ENCODE measurements at places on chromosomes 11 and 22.

DNA sequence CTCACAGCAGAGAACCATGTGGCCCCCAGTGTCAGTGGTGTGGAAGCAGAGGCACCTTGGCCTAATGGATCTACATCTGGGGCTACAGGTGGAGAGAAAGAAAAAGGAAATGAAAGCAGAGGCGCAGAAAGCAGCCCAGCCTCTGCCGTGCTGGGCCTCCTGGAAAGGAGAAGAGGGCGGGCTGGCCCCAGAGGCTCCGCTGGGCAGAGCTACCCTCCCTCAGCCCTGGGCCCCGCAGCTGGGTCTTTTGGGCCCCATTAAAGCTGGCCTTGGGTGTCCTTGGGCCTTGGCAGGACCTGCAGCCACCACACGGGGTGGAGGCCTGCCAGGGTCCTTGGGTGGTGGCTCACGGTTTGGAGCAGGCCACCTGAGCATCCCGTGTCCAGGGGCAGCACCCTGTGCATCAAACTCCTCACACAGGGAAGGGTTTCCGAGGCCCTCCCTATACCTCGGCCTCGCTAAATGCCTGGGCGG is 31.6 kb upstream of the GAL start:
- DNase-seq: no peak

GRCh38 chr22:31092161-31092560 is 11.0 kb downstream of the SMTN start:
- DNase-seq: no peak

- DNase-seq: no peak
Observed at GRCh38 chr11:114311946-114312345, 15.7 kb downstream of the NNMT start.

- DNase-seq: no peak
Observed at GRCh38 chr11:59180168-59180776, 8.3 kb downstream of the DTX4 start.

DNA sequence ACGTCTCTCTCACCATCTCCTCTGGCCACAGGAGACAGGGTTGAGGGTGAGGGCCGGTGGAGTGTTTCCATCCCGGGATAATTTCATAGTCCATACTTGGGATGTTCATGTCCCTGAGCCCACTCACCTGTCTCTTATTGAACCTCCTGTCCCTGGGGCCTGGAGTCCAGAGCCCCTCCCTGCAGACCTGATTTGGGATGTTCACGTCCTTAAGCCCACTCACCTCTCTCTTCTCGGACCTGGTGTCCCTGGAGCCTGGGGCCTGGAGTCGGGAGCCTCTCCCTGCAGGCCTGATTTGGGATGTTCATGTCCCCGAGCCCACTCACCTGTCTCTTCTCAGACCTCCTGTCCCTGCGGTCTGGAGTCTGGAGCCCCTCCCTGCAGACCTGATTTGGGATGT is 868.2 kb downstream of the BRD1 start:
- DNase-seq: no peak

- no peak for DNase-seq
Observed at GRCh38 chr22:48757581-48757980, 1070.1 kb downstream of the BRD1 start.

DNA sequence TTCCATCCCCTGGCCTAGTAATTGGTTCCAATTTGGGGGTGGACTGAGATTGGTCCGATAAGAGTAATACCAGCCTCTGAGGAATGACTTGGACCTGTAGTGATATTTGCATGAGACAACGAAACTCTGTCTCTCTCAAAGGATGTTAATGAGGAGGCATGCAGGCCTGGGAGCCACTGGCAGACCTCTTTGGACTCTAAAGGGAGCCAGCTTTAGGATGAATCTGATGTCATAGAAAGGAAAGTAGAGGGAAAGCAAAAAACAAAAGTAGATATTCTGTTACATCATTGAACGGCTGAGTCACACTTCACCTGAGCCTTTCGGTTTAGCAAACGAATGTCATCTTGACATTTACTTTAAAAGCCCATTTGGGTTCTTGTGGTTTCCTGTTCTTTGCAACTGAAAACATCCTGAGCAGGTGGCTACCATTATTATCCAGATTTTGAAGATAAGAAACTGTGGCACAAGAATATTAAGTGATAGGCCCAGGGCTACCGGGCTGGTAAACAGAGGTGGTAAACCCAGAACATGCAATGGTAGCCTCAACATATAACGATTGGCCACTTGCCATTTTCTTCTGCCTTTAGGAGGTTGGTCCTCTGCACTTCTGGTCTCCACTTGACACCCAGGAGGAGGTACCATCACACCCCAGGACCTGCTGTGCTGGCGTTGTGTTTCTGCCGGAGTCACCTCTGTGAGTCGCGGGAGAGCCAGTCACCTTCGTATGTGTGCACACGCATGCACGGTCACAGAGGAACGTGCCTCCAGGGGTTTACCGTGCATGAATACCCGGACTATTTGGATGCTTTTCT is 42.7 kb downstream of the RTL6 start:
- DNase-seq: no peak

DNA sequence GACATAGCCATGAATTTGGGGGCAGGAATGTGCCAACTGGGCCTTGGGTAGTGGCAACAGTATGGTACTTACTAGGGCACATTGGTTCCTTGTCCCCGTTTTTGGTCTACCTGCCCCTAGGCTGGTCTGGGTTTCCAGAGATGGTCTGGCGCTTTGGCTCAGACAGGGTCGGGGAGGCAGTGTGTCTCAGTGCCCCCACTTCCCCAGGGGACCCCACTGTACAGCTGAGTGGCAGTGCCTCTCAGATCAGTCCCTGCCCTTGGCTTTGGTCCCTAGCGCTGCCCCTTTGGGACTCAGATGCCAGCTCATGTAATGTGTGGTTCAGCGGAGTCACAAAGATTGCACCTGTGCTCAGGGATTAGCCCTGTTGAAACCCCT is 3.3 kb downstream of the RIC8A start:
- no peak for DNase-seq

- DNase-seq: no peak
Observed at GRCh38 chr11:122306831-122307391, 190.9 kb upstream of the BLID start.

DNA sequence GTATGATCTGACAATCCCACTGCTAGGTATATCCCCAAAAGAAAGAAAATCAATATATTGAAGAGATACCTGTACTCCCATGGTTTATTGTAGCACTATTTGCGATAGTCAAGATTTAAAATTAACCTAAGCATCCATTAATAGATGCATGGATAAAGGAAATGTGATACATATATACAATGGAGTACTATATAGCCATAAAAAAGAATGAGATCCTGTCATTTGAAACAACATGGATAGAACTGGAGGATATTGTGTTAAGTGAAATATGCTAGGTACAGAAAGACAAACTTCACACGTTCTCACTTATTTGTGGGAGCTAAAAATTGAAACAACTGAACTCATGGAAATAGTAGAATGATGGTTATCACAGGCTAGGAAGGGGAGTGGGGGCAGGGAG is 14.6 kb upstream of the HIPK3 start:
- no peak for DNase-seq

DNA sequence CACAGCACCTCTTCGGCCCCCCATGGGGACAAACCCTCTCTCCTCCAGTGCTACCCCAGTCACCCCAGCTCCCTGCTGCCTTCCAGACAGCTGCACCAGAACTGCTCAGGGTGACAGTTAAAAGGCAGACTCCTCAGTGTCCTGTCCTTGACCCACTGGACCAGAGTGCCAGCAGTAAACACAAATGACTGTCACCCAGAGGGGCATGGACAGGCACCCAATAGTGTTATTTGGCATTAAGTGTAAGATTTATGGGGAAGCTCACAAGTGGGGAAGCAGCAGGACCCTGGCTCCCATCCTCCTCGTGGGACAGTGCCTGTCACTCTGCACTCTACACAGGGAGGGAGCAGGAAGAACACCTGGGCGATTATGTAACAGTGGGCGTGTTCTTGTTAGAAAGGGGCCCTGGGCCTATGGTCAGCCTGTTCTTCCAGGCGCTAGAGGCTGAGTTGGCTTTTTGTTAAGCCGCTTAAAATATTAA is 5.0 kb downstream of the RPS19BP1 start:
- DNase-seq: no peak

DNA sequence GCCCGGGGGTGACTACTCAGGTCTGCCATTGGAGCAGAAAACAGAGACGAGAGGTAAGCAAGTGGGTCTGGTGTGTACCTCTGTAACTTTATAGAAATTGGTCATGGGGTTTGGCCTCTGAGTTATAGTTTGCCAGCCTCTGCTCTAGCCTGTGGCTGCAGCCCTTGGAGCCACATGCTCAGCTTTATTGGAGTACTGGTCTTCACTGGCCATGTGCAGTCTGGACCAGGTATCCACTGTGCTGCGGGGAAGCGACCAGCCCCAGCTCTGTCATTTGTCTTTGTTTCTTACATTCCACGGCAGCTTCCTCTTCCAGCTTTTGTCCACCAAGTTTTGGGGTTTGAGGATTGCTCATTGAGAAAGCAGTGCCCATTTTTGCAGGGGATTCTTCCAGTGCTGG is 453.4 kb downstream of the TBC1D22A start:
- DNase-seq: no peak

GRCh38 chr11:98600103-98600502 is 420.6 kb upstream of the CNTN5 start:
- DNase-seq: no peak

DNA sequence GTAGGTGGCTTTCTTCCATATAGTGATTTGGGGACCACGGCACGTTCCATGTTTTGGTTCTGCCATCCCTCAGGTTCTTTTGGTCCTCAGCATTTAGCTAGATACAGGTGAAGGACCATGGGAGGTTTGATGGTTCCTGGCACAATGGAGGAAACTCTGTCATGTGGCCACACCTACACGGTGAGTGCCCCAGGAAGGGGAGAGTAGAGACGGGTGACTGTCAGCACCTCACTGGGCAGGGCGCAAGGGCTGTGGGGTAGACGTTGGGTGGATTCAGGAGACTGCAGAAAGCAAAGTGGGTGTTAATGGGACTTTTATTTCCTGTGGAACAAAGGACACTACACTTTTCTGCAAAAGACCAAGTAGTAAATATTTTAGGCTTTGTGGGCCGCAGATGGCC is 73.4 kb downstream of the PPP6R3 start:
- DNase-seq: no peak

DNA sequence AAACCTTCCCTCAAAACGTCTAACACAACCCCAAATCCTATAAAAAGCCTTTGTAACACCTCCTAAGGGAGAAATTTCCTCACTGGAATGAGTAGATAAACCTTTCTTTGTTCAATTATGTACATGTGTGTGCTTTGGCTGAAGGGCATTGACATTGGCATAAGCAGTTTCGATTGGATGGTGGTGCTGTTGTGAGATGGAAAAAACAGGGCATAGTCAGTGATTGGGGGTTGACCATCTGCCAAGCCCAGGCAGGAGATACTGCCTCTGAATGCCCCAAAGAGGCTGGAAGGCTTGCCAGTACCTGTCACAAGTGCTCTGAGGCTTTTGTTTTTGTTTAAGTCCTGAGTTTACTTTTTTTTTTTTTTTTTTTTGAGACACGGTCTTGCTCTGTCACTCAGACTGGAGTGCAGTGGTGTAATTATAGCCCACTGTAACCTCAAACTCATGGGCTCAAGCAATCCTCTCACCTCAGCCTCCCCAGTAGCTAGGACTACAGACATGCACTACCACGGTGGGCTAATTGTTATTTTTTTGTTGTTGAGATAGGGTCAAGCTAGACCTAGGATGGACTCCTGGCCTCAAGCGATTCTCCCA is 1.2 kb upstream of the CCDC117 start:
- no peak for DNase-seq

DNA sequence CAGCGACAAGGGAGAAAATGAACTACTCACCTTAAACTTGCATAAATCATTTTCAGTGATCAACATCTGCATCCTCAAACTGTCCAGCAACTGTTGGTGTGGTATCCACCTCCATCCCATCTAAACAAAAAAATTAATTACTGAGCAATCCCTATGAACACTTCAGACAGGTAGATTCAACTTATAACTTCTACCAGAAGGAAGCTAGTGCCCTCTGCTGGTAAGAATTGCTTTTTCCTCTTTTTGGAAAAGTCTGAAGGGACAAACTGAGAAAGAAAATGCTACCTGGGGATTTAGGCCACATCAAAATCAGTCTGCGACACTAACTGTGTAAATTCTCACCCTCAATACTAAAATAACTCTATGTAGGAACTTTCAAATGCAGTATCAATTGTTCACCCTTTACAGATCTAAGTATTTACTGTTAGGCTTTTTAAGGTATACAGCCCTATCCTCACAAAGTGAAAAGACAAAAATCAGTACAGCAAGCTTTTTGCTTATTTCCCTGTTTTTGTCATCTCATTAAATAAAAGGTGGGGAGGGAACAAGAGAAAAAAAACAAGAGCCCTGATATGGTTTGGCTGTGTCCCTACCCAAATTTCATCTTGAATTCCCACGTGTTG is 17.9 kb downstream of the CLNS1A start:
- no peak for DNase-seq

GRCh38 chr11:111938687-111939160 is 1.6 kb downstream of the DIXDC1 start:
- DNase-seq: no peak

DNA sequence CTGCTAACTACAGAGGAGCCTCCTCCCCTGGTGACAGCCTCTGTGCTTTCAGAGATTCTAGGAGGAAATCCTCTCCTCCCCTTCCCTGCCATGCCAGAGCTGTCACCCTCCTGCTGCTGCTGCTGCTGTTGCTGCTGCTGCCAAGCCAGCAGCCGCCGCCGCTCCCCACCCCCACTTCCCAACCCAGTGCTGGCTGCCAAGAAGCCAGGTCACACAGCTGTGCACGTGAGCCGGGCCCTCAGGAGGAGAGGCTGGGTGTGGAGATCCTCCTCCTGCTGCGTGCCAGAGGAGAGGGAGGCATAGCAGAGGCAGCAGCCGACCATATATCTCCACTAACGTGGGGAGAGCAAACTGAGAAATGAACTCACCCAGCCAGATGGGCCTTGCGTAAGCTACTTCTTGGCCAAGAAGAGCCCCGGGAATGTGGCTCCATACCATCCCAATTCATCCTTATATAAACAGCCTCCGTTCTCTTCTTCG is 12.4 kb downstream of the CRY2 start:
- DNase-seq: no peak

- DNase-seq: no peak
Observed at GRCh38 chr11:64542172-64543125, 48.6 kb upstream of the SLC22A12 start.

- DNase-seq: no peak
Observed at GRCh38 chr22:24730864-24731263, 43.7 kb downstream of the PIWIL3 start.

- no peak for DNase-seq
Observed at GRCh38 chr11:12531020-12531419, 143.2 kb upstream of the TEAD1 start.

DNA sequence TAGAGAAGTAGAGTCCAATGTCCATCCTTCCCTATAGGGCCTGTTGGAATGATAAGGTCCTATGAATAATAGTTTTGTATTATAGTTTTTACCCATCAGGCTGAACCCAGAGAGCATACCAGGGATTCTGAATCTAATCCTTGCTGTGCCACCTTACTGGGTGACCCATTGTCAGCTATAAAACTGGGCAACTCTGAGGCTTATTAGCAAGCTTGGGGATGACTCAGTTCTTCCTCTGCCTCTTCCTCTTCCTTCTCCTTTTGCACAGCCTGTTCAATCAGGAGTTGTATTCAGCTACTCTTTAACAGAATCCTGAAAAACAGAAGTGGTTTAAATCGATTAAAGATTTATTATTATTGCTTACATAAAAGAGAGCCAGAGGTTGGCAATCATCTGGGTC is 8.9 kb downstream of the HEPHL1 start:
- no peak for DNase-seq
